Astrocyte (in vitro differentiated cells and primary cell): ENCODE measurements at places on chromosomes 3 and 15. TPM values are rescaled to one million over a fixed set of nuclear protein-coding genes. Genes with fewer than 3 reads are reported as not detected.

The RASGRP1 gene
- total RNA-seq: 0.50 and 1.4 TPM in 2 replicates

The NEK10 gene
- total RNA-seq: 3.2 and 3.4 TPM in 2 replicates

GRCh38 chr15:65355173-65355987 is 22.4 kb downstream of the IGDCC3 start:
- DNase-seq: no peak

DNA sequence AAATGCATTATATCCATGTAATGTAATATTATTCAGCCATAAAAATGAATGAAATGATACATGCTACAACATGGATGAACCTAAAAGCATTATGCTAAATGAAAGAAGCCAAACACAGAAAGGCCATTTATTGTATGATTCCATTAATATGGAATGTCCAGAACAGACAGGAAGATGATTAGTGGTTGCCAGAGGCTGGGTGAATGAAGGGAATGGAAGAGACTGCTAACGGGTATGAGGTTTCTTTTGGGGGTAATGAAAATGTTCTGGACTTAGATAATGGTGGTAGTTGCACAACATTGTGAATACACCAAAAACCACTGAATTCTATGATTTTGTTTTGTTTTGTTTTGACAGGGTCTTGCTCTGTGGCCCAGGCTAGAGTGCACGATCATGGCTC is 61.6 kb upstream of the MAP4 start:
- DNase-seq: peak; percentile 63

- no peak for DNase-seq
Observed at GRCh38 chr3:67288466-67289106, 290.5 kb downstream of the KBTBD8 start.

GRCh38 chr15:77069521-77070121 is 1.3 kb downstream of the TSPAN3 start:
- DNase-seq: no peak

DNA sequence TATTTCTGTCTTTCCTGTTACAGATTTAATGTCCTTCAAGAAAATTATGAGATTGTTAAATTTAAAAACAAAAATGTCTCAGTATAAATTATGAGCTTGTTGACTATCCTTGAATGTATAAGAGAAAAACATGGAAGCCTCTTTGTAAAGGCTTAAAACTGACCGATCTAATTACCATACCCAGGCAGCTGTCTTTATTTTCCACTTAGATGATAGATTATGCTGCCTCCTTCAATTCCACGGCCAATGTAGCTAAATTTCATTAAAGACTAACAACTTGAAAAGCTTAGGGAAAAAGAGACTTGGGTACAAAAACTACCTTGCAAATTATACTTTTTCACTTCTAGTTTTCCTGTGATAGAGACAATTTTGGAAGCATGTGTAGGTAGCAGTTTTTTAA is 88.3 kb downstream of the ATP10A start:
- no peak for DNase-seq

- peak; percentile 77 for DNase-seq
Observed at GRCh38 chr15:89195836-89196235, 25.5 kb downstream of the RLBP1 start.

- no peak for DNase-seq
Observed at GRCh38 chr15:50053055-50053856, 65.8 kb downstream of the ATP8B4 start.

DNA sequence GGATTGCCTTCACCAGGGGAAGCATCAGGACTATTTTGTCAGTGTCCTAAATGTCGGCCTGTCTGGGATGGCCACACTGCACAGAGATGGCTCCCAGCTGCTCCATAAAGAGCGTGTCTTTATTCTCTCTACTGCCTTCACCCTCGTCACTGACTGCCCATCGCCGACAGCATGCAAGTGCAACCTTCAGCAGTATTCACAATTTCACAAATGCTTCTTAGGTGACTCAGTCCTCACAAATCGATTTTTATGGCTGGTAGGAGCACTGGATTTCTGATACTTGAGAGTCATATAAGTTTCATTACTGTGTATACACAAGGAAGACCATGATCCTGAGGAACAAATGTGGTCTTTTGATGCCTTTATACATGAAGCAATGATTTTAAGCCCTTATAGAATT is 1.1 kb upstream of the SSUH2 start:
- no peak for DNase-seq

- DNase-seq: no peak
Observed at GRCh38 chr3:41522612-41523011, 323.3 kb downstream of the CTNNB1 start.

DNA sequence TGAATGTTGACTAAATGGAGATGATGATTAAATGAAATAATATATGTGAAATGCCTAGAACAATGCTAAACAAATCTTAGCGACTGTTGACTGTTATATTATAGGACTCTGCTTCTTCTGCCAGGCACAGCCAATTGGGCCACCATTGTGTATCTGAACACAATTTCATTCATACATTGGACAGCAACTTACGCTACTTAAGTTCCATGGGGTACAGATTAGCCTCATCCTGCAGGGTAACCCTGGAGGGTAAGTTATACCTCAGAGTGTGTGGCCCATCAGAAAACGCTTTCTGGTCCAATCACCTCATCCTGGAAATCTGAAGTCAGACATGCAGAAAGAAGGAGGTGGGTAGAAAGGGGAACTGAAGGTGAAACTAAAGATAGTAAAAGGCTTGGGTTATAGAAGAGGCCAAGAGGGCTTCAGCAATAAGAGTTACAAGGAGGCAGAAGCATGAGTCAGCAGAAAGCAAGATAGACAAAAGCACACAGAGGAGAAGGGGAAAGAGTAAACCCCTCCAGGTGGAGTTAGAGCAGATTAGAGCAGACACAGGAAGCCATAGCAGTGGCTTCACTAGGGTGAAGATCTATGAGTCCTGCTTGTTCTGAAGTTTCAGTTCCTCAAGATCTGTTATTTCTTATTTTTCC is 119.3 kb upstream of the SLC24A5 start:
- no peak for DNase-seq
